ENCODE measurements at places on chromosomes 13 and 19.
A peak's percentile ranks its signal among the peaks of the same experiment; 100 is the strongest.

DNA sequence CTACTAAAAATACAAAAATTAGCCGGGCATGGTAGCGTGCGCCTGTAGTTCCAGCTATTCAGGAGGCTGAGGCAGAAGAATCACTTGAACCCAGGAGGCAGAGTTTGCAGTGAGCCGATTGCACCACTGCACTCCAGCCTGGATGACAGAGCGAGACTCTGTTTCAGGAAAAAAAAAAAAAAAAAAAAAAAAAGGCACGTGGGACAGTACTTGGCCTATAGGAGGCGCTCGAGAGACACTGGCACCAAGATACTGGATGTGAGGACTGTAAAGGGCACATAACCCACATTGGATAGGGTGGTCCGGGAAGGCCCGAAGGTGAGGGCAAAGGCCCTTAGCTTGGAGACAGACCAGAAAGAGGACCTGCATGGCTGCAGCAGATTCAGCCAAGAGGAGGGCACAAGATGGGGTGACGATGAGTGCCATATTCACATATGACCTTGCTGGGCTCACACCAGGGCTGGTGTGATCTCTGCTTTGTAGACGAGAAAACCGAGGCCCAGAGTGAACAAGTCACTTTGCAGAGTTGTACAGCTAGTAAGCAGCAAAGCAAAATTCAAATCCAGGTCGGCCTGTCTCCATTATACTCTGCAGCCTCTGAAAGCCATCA is 89.4 kb downstream of the DPF1 start:
- DNase-seq, result peak; percentile 6

DNA sequence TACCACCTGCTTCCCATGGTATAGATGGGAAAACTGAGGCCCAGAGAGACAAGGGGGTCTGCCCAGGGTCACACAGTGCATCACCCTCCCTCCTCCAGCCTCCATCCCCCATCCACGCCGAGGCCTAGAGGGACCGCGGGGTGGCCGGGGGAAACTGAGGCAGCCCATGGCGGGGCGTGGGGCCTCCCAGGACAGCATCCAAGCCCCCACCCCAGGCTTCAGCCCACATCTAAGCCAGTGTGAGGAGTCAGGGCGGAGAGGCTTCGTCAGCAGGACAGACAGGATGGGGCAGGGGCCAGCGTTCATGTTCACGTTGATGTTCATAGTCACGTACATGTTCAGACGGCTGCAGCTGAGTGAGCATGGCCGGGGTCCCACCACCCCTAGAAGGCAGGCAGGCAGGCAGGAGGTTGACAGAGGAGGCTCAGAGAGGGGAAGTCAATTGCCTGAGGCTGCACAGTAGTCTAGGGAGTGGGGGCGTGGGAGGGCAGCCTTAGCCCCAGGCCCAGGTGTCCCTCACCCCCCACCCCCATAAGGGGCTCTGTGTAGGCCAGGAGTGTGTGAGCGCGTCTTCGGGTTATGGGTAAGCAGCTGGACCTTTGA is 23.3 kb downstream of the SMIM24 start:
- DNase-seq, result no peak

- no peak for DNase-seq
These were observed 653.8 kb downstream of the PCDH9 start for GRCh38 chr13:66576381-66576780.

GRCh38 chr19:34675250-34675649 is 1.7 kb downstream of the SCGB2B2 start:
- DNase-seq, result no peak

GRCh38 chr13:78033509-78033908 is 114.9 kb upstream of the EDNRB start:
- DNase-seq, result no peak

- no peak for DNase-seq
These were observed 10.8 kb upstream of the HOMER3 start for GRCh38 chr19:18951721-18952281.

- DNase-seq, result no peak
These were observed 604.0 kb upstream of the SLITRK6 start for GRCh38 chr13:86403181-86403580.

DNA sequence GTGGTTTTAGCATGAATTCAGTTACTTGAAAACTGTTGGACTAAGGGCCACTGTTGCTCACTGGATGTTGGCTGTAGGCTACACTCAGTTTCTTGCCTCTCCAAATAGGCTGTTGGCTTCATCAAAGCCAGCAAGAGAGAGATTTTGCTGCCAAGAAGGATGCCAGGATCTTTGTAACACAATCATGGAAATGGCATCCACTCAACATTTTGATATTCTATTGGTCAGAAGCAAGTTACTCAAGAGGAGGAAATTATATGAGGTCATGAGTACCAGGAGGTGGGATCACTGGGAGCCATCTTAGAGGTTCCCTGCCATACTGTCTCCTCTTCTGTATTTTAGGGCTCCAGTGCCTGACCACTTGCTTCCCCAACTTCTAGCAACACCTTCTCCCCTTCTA is 30.6 kb downstream of the SYDE1 start:
- no peak for DNase-seq

GRCh38 chr13:26186995-26187394 is 35.1 kb downstream of the RNF6 start:
- no peak for DNase-seq

DNA sequence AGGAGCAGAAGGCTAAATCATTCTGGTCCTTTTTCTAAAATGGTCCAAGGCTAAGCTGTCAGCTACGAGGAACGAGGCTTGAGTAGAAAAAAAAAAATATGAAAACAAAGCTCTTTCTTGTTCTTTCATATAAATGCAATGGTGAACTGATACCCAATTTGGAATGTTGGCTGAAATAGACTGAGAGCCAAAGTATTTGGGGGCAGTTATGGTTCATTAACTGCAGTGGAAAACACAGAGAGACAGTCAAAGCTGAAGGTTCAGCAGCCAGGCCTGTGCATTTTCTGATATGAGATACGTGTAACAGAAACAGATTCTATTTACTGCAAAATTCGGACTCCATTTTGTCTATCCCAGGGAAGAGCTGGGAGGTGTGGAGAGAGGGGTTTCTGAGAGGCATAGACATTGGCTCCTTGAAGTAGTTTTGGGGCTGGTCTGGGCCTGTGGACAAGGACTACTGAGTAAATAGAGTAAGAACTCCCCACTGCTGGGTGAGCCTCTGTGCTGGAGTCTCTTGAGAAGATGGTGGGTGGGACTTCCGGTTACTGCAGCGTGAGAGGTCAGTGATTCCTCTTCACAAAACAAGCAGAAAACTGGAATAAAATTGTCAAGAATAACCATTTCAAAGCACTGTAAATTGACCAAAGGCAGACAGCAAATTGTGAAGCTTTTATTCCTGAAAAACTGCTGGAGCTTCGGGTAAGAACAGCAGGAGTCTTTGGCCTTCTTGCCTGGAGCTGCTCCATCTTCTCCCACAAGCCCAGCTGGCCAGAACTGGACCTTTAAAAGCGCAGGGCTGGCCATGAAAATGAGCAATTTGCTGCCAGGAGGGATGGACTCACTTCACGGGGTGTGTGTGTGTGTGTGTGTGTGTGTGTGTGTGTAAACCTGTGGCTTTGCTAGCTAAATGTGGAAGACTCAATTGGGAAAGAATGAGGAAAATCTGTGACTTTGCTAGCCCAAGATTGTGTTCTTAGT is 43.1 kb upstream of the CNMD start:
- DNase-seq, result no peak

DNA sequence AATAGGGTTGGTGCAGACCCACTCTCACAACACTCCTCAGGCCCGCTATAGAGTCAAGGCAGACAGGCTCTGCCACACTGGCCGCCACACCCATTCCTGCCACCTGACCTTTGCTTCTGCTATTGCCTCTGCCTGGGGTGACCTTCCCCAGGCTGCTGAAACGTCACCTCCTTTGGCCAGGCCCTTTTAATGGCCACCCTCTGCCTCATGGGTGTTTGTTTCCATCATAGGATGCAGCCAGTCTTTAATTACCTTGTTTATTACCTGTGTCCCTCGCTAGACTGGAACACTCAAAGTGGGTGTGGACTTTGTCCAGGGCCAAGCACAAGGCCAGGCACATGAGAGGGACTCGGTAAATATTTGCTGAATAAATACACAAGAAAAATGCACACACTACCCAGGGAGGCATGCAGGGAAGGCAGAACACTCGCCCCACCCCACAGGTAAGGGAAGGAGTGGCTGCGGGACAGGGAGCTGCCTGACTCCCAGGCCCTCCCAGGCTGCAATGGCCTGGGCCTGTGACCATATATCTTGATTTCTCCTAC is 3.2 kb downstream of the LSM4 start:
- no peak for DNase-seq

- DNase-seq, result no peak
These were observed 15.0 kb downstream of the MRPS12 start for GRCh38 chr19:38945562-38946228.

DNA sequence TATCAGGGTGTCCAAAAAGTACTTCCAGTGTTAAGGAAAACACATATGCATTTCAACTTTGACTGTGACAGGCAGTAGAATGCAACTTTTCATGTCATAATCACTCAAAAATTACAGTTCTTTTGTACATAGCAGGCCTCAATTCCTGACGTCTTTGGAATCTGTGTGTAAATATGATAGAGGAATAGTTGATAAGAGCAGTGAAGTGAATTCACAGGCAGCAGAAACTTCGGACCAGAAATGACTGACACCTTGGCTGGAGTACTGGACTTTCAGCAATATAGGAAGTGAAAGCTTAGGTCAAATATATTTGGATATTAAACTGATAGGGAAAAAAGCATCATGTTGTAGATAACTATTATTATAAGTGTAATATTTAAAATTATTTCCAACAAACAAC is 1741.2 kb upstream of the PCDH20 start:
- DNase-seq, result no peak

GRCh38 chr13:27011661-27012060 is 159.9 kb downstream of the USP12 start:
- DNase-seq, result no peak

- DNase-seq, result no peak
These were observed 11.4 kb downstream of the PCCA start for GRCh38 chr13:100100115-100100879.

DNA sequence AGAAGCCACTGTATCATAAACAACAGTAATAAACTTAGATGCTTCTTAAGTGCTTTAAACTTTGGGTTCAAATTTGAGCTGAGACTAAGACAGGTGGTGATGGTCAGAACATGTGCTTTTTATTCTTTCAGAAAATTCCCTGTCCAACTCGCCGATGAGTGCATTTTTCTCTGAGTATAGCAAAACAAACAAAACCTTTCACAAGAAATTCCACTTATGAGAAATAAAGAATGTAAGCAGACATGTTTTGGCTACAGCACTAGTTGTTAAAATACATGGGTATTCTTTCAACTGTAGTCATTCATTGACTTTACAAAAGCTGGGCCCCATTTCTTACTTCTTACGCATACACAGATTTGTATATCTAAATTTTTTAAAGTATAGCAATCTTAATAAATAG is 125.6 kb downstream of the SPRY2 start:
- DNase-seq, result no peak

GRCh38 chr13:93529961-93530360 is 303.4 kb downstream of the GPC6 start:
- DNase-seq, result no peak

- no peak for DNase-seq
These were observed 103.2 kb upstream of the VSTM2B start for GRCh38 chr19:29422486-29423085.

DNA sequence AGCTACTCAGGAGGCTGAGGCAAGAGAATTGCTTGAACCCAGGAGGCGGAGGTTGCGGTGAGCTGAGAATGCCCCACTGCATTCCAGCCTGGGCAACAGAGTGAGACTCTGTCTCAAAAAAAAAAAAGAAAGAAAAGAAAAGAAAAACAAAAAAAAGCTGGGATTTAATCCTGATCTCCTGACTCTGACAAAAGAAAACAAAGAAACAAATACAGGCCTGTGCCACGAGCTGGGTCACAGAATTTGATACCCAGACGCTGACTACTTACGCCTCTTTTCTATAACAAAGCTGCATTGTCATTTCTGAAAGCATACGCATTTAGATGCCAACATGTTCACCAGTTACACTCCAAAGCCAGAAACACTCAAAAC is 18.2 kb upstream of the GTF2F2 start:
- no peak for DNase-seq

DNA sequence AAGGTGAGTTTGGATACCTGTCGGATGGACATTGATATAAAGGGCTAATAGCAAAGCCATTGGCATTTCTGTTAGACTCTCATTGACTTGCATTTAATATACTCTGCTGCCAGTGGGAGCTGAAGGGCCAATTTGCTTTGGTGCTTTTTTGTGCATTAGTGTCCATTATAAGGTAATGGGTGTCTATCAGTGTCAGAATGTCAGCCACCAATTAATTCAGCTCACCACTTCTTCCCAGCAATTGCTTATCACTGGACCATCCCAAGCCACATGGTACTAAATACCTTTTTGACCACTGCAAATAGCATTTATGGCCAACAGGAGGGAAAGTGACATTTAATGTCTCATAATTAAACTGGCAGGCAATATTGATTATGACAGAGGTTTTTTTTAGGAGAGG is 317.8 kb downstream of the TEX29 start:
- no peak for DNase-seq

DNA sequence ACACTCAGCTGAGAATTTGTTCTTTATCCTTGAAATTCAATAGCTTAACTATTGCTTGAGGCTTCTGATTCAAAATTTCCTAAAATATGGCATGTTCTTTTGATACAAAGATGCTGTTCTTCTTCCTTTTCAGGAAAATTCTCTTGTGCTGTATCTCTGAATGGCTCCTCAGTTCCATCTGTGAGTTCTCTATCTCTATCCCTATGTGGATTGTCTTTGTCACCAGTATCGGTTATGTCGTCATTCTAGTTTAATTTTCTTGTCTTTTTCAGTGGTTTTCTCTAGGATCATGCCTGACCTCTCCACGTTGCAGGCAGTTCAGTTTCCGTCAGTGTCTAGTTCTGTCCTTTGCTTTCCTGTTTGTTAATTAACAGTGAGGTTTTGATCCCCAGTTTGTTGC is 104.6 kb upstream of the GJB6 start:
- DNase-seq, result no peak

- no peak for DNase-seq
These were observed 5.0 kb downstream of the CLIP3 start for GRCh38 chr19:36027696-36028095.

DNA sequence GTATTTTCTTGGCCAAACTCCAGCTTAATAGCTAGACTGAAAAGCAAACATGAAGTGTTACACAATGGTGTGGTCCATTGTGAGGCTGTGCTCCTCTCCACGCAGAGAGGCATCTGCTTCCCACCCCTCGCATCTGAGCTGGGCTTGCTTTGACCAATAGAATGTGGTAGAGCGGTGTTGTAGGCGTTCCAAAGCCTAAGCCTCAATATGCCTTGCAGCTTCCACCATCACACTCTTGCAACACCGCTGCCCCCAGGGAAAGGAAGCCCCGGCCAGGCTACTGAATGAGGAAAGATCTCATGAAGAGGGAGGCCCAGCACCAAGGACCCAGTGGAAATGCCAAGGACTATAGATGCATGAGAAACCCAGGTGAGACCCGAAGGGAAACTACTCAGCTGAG is 9.4 kb downstream of the FLT1 start:
- no peak for DNase-seq

DNA sequence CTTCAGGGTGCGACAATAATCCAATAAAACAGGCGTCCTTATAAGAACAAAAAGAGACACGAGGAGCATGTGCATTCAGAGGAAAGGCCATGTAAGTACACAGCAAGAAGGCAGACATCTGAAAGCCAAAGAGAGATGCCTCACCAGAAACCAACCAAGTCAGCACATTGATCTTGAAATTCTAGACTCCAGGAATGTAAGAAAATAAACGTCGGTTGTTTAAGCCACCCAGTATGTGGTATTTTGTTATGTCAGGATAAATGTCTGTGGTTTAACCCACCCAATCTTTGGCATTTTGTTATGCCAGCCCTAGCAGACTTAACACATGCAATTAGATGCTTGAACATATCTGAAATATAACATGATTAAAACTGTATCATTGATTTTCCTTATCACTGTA is 452.0 kb downstream of the SLITRK6 start:
- no peak for DNase-seq

Measured in stimulated activated CD4-positive, alpha-beta T cell treated with anti-CD3 and anti-CD28 coated beads, Interleukin-12 subunit alpha, Interleukin-12 subunit beta, amount 100 ng/mL, for 4 hours (primary cell).